ENCODE measurements at places on chromosomes 2 and 18.

DNA sequence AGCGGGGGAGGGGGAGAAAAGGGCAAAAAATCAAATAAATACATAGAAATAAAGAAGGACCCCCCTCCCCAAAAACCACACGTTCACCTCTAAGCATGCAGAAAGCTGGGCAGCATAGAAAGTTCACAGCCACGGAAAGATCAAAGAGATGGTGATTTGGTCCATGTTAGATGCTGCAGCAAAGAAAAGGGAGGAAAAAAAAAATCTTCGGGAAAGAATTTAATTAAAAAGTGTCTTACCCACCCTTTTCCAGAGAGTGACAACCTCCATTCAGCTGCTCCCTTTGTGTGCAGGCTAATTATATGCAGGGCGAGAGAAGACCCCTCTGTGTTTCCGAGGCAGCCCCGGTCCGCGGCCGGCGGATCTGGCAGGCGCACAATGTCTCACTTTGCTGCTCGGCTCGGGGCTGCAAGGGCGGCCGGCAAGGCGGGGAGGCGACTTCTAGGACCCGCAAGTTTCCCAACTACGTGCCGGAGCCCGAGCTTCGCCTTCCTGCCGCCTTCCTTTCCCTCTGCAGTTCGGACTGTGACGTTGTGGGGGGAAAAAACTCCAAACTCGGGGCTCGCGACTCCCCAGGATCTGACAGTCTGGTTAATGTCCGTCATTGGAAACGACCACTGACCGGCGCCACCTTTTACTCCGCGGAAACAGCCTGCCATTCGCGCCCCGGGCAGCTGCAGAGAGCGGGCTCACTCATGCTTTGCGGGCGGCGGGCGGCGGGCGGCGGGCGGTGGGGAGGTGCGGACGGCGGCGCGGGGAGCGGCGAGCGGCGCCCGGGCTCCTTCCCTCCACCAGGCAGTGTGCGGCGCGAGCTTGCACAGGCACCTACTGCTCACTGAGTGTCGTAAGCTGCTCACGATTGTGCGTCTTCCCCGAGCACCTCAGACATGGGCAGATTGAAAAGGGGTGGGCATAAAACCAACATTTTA lies at the start of gene LRRTM1:
LRRTM1 (minus strand) TSS at position 844 of the 929 bp plus-strand sequence. CDS start 933 bp downstream, outside the sequence.
- DNase-seq = peak; percentile 17

- DNase-seq = no peak
Measured at GRCh38 chr18:69838620-69839411, 108.9 kb downstream of the CD226 start.

- no peak for DNase-seq
Measured at GRCh38 chr2:74767618-74768017, 66.3 kb upstream of the HK2 start.

GRCh38 chr2:59000796-59001195 lies 759.7 kb upstream of the FANCL start:
- no peak for DNase-seq

GRCh38 chr2:57725337-57725947 lies 321.2 kb upstream of the VRK2 start:
- no peak for DNase-seq

- DNase-seq = no peak
Measured at GRCh38 chr2:45083175-45083574, 73.9 kb upstream of the SIX2 start.

DNA sequence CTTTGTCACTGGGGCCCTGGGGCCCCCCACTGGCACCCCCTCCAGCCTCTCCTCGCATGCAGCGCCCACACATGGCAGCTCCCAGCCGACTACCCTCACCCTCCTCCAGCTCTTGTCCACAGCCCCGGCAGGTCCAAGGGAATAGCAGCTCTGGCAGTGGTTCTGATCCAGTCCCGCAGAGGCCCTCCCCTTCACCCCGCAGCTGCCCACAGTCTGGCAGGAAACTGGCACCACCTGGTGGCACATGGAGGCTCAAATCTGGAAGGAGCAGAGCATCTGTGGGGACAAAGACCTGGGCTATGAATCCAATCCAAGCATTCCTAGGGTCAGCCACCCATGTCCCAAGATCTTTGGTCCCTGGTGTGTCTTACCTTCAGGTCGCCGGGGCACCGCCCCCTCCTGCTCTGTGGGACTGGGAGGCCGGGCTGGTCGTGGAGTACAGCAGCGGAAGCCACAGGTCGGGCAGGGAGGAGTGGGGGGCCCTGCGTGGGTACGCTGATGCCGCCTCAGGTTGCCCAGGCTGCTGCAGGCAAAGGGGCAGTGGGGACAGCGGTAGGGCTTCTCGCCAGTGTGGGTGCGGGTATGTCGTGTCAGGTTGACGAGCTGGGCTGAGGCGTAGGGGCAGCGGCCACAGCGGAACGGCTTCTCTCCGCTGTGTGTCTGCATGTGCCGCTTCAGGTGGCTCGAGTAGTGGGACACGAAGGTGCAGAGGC lies 2.3 kb downstream of the ZNF513 start:
- no peak for DNase-seq

- no peak for DNase-seq
Measured at GRCh38 chr2:10267036-10267435, 35.7 kb upstream of the HPCAL1 start.

DNA sequence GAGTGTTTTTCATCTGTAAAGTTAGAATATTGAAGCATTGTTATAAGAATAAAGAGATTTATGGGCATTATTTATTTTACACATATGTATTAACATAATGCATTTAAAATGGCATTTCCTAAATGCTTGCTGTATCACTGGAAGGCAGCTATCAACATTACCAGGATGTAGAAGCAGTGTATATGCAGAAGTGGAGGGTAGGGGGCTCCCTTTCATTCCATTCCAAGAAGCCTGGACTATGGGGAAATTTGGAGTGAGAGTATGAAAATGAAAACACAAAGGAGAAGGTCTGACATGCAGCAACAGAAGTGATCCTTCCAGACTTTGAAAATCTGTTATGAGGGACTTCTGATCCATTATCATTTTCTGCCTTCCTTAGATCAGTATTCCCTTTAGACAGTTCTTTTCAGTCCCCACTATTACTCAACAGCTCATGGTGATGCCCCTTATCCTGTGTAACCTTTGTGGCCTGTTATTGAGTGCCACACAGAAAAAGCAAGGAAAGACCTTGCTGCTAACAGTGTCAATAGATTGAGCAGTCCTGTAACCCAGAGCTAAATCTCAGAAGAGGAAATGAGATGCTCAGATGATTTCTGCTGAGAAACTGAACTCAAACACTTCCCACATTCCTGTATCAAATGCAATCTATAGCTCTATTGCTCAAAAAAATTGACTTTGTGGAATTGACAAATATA lies 216.6 kb downstream of the HNMT start:
- DNase-seq = peak; percentile 4

DNA sequence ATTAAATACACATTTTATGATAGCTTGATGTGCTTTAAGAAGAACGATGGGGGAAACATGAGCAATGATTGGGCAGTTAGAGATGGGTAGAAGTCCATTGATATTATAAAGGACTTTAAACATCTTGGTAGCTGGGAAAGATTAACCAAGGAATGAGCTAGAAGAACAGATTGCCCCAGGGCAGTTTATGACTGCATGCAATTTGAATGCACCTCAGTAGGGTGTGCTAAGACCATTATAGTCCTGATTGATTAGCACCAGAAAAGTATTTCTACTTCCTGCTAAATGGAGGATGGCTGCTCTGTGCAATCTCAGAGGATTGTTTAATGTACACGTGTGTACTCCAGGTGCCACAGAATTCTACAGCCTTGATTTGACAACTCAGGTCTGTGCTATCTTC lies 641.9 kb downstream of the CNTNAP5 start:
- no peak for DNase-seq

DNA sequence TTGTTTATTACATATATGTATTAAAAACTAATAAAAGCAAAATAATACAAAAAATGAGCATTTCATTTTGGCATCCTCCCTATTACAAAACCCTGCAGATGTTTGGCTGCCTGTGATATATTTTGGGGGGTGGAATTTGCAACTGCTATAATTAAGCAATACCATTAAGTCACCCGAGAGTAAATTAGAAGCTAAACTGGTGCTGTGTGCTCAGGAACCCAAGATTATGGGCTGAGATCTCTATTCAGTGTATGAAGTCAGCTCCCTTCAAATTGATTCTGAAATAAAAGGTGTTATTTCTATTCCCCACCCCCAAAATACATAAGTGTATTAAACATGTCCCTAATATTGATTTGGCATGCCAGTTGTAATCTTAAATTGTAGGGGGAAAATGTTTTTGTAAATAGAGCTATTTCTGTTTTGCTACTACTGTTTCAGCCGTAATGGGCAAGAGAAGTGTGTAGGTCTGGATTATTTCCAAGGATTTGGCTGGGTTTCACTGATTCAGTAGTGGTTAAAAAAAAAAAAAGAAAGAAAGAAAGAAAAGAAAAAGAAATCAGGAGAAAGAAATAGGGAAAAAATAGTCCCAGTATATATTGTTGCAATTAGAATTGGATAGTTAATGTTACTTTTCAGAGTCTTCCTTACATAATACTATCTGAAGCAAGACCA lies 110.9 kb downstream of the SS18 start:
- DNase-seq = no peak

DNA sequence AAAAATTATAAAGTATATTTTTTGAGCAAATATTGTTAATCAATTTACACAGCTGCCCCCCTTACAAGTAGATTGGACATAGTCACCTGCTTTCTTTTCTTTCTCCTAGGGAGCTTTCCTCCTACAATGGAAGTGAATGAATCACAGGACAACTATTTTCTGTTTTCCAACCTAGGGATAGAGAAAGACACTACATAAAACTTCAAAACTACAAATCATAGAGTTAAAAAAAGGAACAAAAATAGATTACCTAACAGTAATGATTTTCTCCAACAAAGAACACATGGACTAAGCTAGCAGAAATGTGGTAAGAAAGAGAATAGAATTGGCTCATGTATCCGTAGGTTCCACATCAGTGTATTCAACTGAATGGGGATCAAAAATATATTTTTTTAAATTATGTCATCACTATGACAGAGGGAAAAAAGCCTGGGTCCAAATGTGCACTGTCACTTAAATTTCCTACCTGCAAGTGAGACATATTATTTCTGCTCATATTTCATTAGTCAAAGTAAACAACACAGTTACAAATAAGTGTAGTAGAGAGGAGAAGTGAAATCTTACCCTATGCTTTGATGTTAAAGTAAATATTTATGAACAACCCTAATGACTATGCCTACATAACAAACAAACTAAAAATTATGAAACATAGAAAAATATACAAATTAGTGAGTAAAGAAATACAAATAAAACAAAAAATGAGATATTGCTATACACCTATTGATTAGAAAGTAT lies 756.7 kb downstream of the SOCS6 start:
- no peak for DNase-seq

DNA sequence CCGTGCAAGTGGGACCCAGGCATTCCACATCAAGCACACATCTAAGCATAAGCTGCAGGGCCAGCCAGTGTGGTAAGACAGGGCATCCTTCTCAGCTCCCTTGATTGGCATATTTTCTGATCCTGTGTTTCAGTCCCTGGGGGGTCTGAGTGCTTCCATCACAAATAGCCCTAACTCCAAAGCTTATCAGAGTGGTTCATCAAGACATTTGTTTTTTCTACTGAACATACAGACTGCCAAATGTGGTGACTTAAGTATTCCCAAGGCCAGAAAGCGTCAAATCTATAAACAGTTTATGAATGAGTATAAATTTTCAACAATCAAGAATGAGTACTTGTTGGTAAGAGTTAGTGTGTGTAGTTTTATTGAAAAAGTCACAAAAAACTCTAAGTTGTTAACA lies 18.8 kb downstream of the SPRED2 start:
- no peak for DNase-seq

DNA sequence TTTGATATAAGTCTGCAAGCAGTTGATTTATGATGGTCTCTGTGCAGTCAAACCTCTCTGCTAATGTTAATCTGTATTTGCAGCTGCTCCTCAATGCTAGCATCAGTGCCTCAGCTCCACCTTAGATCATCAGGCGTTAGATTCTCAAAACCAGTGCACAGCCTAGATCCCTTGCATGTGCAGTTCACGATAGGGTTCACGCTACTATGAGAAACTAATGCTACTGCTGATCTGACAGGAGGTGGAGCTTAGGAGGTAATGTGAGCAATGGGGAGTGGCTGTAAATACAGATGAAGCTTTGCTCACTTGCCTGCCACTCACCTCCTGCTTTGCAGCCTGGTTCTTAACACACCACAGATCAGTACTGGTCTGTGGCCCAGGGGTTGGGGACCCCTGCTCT lies 18.4 kb downstream of the RBKS start:
- no peak for DNase-seq

DNA sequence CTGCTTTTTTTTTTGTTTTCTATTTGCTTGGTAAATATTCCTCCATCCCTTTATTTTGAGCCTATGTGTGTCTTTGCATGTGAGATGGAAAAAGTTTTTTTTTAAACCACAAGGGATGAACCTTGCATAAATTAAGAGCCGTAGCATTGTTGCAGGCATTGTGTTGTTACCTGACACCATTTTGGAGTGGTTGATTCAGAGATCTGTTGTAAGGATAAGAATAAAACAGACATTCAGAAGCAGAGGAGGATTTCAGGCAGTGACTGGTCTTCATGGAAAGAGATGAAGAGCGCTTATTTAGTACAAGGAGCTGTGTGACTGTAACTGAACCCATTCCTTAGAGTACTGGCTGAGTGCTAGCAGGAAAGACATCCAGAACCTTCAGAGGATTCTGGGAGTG lies 101.2 kb downstream of the LTBP1 start:
- DNase-seq = no peak

DNA sequence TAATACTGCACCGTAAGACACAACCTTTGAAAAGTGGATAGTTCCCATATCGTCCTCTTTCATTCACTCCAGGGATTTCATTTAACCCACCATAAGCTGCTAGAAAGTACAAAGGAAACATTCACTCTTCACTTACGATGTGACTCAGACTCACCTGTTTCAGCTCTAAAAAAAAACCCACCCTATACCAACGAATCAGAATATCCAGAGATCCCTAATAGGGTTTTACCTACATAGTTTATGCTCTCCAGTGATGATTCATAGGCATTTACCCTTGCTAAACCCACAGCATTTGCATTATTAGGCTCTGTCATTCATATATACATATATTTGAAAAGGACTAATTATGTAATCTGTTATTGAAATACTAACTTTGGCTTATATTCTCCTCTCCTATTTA lies 60.2 kb downstream of the PRPF40A start:
- DNase-seq = no peak

DNA sequence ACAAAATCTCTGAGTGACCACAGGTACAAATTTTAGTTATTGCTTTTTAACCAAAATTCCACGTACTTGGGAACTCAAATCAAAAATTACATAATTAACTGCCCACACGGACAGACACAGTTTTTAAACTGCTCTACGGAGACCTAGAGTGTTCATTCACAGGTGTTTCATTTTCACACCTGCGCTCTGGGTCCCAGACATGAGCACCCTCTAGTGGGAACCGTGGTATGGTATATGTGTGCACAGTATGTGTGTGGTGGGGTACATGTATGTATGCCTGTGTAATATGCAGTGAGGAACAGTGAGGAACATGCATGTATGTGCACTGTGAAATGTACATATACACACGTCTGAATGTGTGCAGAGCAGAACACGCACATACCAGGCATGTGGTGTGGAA lies 65.0 kb downstream of the PPP4R1 start:
- DNase-seq = no peak

All from midbrain (tissue), 1 donor.